ENCODE measurements at places on chromosomes 4 and X.

GRCh38 chr4:101724093-101724492, 66.4 kb upstream of the BANK1 start:
- no peak for DNase-seq

DNA sequence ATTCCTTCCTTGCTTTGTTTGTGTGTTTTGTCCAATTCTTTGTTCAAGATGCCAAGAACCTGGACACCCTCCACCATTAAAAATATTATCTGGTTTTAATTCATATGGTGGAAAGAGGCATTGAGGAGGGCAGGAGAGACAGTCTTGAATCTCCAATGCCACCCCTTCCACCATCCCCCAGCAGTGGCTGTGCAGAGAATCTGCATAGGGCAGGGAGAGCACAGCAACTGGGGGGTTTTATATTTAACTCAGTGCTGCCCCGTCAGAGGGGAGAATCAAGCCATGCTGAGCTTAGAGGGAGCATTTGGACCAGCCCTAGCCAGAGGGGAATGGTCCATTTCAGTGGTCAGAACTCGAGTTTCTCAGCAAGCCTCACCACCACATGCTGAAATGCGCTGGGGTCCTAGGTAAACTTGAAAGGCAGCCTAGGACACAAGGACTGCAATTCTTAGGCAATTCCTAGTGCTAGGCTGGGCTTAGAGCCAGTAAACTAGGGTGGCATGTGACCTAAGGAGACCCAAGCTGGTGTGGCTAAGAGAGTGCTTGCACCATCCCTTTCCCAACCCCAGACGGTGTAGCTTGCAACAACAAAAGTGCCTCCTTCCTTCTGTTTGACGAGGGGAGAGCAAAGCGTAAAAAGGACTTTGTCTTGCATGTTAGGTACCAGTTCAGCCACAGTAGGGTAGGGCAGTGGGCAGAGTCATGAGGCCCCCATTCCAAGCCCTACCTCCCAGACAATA, 34.2 kb downstream of the CCDC158 start:
- no peak for DNase-seq

DNA sequence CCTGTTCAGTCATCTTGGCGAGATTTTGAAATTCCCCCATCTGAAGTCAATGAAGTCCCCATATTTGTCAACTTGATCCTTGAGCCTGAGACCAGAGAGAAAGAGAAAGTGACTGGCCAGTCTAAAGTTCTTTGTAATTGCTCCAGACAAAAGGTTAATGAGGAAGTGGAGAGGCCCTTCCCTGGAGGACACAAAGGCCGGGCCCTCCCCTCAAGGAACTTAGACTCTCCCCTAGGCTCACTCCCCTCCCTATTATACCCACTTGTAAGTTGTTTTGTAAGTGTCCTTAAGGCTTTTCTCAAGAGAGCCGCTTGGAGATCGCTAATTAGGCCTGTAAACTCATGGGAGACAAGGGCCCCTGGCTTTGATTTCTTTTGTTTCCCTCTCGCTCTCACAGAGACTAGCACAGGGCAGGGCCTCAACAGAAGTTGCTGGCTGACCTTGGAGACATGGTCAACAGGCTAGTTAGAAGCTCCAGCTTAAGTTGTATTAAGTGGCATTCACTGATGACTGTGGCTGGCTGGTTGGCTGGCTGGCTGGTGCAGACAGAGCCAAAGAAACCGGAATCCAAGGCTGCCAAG, 20.3 kb upstream of the GPC4 start:
- no peak for DNase-seq

DNA sequence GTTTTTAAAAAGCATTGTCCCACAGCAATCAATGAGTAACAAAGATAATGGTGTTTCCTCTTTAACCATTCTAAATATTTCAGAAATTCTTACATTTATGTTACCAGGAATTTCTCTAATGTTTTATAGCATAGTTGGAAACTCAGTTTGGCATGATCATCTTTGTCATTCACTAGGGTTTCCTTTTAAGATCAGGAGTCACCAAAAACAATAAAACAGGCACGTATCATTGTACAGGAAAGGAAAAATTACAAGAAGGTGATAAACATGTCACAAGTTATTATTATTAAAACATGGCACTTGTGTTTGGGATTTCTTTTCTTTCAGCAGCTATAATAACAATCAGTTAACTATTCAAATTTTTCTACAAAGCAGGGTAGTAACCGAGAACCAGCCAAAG, 84.0 kb downstream of the SLC10A7 start:
- no peak for DNase-seq

DNA sequence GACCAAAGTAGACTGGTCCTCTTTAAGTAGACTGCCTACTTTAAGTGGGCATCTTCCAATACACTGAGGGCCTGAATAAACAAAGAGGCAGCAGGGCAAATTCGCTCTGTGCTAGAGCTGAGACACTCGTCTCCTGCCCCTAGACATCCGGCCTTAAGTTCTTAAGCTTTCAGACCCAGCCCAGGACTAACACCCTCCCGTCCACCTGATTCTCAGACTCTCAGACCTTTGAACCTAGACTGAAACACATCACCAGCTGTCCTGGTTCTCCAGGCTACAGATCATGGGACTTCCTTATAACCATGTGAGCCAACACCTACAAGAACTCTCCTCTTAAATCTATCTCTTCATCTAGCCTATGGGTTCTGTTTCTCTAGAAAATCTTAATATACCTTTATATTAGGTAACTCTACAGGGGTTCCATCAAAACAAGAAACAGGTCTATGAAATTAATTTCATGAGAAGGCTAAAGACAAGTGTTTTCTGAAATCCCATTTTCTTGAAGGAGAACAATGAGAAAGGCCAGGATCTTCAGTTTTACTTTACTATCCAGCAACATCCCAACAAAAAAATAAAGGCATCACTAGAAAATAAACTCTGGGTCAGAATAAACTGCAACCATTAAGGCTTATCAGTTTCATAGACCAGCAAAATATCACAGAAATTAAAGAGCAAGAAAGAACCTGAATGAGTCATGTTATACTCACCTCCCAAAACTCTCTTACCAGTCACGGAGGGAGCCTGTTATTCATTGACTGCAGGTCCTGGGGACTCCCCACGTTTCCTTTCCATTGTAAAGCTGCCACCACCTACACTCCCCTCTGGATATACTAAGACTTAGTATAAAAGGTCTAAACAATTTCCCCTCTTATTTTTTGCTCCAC, 14.8 kb downstream of the ADGRA3 start:
- DNase-seq: no peak

GRCh38 chr4:142345924-142346323, 500.2 kb downstream of the INPP4B start:
- DNase-seq: no peak

DNA sequence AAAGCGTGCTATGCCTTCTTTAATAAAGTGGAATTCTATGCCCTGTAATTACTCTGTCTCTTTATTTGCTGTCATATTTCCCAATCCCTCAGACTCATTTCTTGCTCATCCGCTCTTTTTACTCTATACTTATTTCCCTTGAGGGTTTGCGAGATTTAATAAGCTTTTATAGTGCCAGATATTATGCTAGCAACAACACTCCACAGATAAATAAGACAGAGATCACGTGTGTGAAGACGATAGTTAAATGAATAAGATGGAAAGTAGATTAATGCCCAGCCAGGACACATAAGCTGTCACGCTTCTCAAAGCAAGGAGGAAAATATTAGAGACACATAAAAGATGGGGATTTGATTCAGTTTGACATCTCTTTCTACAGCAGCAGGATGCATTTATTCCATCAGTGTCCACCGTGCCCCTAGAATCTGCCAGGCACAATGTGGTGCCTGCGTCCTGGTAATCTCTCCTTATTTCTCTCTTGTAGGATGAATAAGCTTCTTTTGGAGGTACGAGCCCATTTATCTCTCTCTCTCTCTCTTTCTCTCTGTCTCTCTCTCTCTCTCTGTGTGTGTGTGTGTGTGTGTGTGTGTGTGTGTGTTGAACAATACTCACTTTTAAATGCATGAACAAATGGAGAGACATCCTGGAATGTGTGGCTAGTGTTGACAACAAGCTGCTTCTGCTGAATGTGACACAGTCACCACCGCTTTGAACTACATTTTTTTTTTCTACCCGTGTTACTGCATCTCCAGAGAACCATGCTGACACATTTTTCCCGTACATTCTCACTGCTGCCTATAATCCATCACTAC, 48.2 kb downstream of the TMEM156 start:
- no peak for DNase-seq

DNA sequence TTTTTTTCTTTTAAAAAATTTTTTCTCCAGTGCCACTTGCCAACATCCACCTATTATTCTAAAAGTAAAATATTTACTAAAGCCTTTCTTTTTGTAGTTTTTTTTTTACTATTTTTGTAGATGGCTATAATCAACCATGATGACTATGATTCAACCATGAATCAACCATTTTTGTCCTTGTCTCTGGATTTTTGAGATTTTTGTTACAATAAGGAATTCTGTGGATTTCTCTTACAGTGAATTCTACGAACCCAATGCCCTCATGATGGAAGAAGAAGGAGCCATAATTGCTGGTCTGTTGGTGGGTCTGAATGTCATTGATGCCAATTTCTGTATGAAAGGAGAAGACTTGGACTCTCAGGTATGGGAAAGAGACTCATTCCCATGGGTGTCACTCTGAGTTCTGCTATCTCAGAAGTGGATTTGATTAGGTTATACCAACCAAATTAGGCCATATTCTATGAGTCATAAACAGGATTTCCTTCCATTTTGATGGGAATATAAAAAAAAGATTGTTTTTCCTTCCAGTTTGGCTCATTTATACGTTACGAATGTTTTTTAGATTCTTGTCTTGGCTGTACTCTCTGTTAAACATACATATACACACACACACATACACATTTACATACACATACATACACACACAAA, 46.7 kb downstream of the RUFY3 start:
- no peak for DNase-seq

GRCh38 chr4:41039317-41039716, 175.0 kb downstream of the APBB2 start:
- no peak for DNase-seq

DNA sequence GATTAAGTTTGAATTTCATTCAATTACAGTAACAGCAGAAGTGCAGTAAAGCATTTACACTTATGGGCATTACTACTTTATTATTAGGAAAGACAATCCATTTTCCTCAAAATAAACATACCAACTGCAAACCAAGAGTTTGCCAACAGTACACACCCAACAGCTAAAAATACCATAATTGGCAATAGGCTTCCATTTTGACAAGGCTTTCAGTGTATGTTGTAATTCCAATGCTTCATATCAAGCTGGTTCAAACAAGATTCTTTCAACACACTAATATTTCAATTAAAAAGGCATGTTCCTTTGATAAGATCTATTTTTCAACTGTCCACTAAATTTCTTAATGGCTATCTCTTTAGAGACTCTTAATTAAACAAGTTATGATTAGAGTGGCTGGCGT, 12.1 kb downstream of the EIF1AX start:
- DNase-seq: no peak

- DNase-seq: no peak
Measured at GRCh38 chr4:67499799-67500198, 45.5 kb downstream of the CENPC start.

DNA sequence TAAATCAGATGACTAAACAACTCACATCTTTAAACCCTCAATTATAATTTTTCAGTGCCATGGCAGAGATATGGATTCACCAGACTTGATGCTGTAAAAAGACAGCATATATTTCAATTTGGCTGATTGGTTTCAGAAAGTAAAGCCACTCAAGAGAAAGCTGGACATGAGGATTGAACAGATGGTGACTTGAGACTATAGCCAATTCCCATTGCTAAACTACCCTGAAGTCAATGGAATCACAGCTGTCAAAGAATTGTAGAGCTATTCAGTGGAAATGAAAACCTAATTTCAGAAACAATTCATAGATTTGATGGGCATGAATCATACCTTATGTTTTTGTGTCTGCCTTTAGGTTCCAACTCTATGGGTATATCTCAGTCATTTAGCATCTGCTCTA, 510.6 kb upstream of the BOD1L1 start:
- no peak for DNase-seq

GRCh38 chrX:140318296-140318695, 186.6 kb downstream of the SOX3 start:
- no peak for DNase-seq

DNA sequence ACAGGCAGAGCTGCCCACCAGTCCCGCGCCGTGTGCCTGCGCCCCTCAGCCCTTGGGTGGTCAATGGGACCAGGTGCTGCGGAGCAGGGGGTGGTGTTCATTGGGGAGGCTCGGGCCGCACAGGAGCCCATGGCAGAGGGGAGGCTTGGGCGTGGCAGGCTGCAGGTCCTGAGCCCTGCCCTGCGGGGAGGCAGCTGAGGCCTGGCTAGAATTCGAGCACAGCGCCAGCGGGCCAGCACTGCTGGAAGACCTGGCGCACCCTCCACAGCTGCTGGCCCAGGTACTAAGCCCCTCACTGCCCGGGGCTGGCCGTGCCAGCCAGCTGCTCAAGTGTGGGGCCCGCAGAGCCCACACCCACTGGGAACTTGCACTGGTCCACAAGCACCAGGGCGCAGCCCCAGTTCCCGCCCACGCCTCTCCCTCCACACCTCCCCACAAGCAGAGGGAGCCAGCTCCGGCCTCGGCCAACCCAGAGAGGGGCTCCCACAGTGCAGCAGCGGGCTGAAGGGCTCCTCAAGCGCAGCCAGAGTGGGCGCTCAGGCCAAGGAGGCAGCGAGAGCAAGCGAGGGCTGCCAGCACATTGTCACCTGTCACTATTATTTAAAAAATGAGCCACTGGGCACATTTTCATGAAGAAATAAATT, 645.8 kb downstream of the CENPC start:
- DNase-seq: no peak

- no peak for DNase-seq
Measured at GRCh38 chr4:90546114-90546513, 418.9 kb downstream of the CCSER1 start.

- no peak for DNase-seq
Measured at GRCh38 chr4:70666369-70666768, at the start of gene JCHAIN. Gene JCHAIN, minus strand, starts transcription at chr4:70666508. Its CDS starts 18 bp downstream, at chr4:70666490.

DNA sequence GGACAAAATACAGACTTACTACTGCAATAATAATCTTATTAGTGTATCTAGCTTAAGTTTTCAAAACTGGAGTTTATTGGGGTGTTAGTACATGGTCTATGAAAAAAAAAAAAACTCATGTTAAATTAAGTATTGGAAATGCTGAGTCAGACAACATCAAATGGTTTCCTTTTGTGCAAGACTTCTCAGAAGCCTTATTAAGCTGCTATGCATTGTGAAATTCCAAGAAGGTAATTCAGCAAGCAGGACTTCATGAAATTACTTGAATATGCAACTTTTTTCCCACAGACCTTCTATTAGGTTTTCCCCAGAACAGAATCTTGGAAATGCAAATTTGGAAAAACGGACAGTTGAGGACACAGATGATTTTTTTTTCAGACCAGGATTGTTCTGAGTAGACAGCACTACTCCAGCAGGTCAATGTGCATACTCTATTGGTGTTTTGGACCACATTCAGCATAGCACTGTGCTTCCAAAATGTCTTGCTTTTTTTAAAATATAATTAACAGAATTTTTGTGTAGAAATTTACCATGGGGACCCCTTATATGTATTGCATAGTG, 568.8 kb upstream of the TENM3 start:
- no peak for DNase-seq

Measured in cardiac muscle cell (in vitro differentiated cells and primary cell).